NCI-H1436 treated with DMSO at 0.1 percent for 48 hours (cell line): ENCODE measurements at places on chromosomes 11 and 22.

- no peak for DNase-seq
Measured at GRCh38 chr11:2535673-2536439, 91.0 kb downstream of the KCNQ1 start.

GRCh38 chr22:42648368-42649245 lies 585 bp downstream of the CYB5R3 start:
- DNase-seq, result no peak

DNA sequence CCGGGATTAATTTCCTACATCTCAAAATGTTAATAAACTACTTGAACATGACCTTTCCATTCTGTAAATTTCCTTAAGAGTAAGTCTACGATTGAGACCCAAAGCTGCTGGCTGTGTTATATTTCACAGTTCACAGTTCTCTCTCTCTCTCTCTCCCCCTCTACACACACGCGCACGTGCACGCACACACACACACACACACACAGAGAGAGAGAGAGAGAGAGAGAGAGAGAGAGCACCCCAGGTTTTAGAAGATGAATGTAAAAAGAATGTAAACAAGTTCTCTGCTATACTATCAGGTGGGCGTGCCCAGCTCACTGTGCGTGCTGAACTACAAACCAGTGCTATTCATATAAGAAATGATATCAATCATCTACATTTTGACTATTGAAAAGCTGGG lies 3.3 kb downstream of the BDNF start:
- DNase-seq, result no peak

GRCh38 chr11:122984186-122985011 lies 2.8 kb upstream of the BSX start:
- no peak for DNase-seq

DNA sequence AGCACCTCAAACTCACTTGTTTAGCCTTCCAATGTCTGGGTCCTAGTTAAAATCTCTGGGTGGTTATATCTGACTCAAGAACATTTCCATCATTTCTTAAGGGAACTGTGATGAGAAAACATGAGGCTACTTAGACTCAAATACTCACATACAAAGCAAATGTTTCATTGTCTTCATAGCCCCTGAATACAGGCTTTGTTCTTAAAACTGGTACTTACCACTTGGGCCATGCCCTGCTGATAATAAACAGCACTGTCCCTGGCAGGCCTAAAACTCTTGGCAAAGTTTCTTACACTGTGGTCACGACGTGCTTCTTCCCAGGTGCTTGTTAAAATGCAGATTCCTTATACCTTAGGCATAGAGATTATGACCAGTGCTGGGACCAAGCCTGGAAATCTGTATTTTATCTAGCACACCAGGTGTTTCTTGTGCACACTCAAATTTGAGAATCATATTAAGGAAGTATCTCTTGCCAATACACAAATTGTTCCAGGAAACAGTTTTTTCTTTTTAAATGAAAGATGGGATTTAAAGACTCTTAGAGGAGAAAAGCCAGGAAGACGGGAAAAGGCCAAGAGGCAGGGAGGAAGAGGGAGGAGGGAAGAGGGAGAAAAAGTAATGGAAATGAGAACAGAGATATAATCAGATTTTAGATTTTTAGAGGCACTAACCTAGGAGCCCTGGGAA lies 287.9 kb upstream of the MPPED2 start:
- DNase-seq, result no peak

- DNase-seq, result no peak
Measured at GRCh38 chr22:19059481-19060278, 62.5 kb downstream of the DGCR2 start.

GRCh38 chr11:23079382-23079813 lies 219.1 kb upstream of the CCDC179 start:
- DNase-seq, result no peak

- no peak for DNase-seq
Measured at GRCh38 chr11:71400216-71400615, 48.0 kb downstream of the DHCR7 start.

DNA sequence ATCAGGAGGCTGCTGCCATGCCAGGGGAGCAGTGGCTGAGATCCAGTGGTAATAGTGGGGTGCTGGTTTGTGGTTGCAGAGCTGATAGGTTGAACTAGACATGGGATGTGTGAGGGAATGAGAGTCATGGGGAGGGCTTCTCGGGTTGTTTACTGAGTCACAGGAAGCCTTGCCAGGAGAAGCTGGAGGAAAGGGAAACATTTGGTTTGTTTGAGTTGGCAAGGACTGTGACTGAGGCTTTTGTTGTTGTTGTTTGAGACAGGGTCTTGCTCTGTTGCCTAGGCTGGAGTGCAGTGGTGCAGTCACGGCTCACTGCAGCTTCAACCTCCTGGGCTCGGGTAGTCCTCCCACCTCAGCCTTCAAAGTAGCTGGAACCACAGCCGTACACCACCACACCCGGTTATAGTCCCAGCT lies 49.3 kb downstream of the CABIN1 start:
- no peak for DNase-seq
